Mammary microvascular endothelial cell (primary cell): ENCODE measurements at places on chromosomes 16 and 17. TPM values are rescaled to one million over a fixed set of nuclear protein-coding genes. Genes with fewer than 3 reads are reported as not detected.

Gene CRHR1
- not detected in 2 replicates for total RNA-seq

Gene KRTAP2-2
- not detected in 2 replicates for total RNA-seq

Gene MC1R
- 0.87 and 1.1 TPM in 2 replicates for total RNA-seq

Gene ARHGDIG
- total RNA-seq = 0.20 and 2.0 TPM in 2 replicates

Gene KRT16
- total RNA-seq = not detected in 2 replicates

Gene TEKT3
- not detected in 2 replicates for total RNA-seq

Gene KRTAP1-5
- not detected in 2 replicates for total RNA-seq
